Amygdala (tissue), 56 donors: ENCODE measurements at places on chromosomes 7 and 10.

DNA sequence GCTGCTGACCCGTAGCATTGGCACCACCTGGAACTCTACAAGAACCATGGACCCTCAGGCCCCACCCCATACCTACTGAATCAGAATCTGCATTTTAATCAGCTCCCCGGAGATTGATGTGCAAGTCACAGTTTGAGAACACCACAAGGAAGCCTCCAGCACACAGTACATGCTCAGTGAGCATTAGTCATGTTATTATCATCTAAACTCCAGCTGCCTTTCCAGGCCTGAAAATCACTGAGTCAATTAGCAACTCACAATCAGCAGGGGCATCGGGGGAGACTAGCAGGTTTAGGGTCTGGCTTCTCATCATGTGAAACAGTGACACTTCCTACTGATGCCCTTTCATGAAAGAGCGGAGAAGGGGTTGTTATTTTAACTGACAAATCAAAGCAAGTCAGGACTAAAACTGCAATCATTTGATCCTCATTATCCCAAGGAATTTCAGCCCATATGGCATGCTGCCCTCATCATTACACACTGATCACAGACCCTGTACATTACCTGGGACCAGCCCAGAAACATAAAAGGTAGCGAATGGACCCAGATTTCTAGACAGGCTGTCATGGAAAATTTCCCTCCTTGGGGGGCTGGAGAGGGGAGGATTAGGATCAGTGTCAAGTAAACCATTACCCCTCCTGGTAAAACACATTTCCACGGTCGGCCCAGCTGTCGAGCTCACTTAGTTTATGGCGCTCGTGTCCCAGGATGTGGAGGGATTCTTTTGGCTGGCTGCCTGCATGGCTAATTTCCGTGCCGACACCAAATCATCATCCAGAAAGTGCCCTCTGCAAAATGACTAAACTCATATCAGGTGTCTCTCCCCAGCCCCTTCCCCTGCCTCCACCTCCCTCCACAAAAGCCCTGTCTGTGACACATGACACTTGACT, 122.8 kb downstream of the PRLHR start:
- no peak for DNase-seq

DNA sequence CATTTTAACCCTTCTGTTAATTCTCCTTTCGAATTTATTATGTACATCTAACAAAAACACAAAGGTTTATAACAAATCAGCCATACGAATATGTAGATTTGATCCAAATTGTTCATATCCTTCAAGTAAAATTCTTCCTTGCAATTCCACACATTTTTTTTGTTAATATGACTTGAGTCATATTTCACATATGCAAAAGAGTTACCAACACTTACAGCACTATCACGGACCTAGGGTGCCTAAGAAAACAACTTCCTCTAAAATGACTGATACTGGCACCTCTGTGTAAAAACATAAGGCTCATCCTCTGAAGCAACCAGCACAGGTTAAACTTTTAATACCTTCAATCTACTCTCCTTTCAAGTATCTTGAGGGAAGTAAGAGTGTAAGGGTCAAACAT, 451.8 kb downstream of the SEMA3D start:
- DNase-seq, result no peak

DNA sequence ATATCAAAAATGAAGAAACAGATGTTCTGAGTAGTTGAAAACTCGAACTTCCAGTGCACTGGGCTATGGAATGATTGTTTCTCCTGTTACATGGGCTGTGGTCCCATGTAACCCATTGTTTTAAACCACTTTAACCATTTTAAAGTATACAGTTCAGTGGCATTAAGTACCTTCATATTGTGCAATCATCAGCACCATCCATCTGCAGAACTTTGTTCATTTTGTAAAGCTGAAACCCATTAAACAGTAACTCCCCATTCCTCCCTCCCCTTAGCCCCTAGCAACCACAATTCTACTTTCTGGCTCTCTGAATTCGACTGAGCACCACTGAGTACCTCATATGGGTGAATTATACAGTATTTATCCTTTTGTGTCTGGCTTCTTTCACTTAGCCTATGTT, 217.4 kb downstream of the LRMDA start:
- no peak for DNase-seq

DNA sequence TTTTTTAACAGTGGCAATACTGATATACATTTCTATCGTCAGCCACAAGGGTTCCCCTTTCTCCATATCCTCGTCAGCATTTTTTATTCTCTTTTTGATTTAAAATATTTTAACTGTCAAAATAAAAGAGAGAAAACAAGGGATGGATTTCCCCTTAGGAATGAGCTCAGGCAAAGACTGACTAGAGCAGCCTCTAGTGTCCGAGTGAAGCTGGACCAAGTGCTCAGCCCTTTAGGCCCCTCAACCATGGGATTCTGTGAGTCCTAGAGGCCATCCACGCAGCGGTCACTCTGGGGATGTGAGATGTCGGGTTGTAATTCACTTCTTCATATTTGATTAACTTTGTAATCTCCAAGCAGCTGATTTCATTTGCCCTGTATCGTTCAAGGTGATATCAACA, 137.4 kb upstream of the RNF32 start:
- no peak for DNase-seq
